CD4-positive, alpha-beta T cell treated with Interleukin-4 for 1 hour (primary cell): ENCODE measurements at places on chromosomes 2 and 18.

DNA sequence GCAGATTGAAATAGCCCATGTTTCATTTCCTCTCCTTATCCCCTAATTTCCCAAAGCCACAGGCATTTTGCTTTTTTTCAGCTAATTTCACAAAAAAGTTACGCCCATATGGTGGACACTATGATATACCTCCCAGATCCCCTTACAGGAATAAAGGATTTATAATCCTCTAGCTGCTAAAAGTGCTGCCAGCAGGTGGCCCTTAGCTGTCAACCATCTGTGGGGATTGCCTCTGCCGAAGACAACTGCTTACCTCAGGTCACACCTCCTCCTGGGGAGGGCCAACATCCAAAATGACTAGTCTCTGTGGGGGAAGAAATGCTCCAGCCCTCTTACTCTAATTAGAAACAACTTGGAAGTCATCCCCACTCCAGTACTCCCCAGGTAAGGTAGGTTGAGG lies 61.0 kb upstream of the EPB41L3 start:
- no peak for DNase-seq

DNA sequence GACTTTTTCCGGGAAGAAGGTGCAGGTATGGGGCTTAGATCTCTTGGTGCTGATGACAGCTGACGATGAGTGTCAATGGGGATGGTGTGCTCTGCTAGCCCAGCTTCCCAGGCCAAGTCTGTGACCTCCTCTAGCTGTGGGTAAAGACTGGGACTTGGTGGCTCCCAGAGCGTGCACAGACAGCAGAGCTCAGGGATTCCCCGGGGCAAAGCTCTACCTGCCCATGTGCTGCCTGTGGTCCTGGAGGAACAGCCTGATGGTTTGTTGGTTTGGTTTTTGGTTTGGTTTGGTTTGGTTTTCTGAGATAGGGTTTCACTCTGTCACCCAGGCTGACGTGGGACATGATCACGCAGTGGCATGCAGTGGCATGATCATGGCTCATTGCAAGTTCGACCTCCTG lies 19.2 kb downstream of the ATP6V1B1 start:
- no peak for DNase-seq

DNA sequence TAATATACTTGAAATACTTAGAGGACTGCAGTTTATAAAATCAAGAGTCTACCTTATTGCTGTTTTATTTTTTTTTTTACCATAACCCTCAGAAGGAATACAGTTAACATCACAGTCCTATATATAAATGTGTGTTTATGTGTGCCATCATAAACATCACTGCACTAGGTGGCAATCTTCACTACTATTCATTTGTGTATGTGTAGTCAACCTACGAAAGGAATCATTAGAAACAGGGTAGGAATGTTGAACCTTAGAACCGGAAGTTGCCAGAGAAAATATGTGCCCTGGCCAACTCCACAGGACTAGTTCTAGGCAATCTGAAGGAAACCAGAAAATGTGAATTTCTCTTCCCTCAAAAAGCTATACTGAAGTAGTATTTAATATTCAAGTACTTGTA lies 3.4 kb downstream of the GEN1 start:
- DNase-seq, result no peak

- DNase-seq, result no peak
These were observed 56.7 kb downstream of the SPTBN1 start for GRCh38 chr2:54512663-54513362.

DNA sequence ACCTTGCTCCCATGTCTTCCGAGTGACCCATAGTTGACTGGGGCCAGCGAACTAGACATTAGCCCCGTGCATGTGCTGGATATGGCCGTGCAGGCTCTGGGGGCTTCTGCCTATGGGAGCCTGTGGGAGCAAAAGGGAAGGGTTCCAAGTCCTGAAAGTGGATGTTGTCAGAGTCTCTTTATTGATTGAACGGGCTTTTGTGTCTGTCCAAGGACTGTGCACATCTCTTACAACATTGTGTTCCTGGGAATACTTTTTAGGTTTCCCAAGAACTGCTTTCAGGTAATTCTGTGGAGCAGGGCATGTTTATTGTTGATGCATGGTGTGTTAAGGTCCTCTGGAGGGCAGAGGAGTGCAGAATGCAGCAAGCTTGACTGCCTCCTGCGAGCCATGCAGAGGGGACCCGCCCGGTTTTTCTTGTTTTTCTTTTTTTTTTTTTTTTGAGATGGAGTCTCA lies 5.0 kb downstream of the RNF144A start:
- no peak for DNase-seq
